CD4-positive, alpha-beta T cell (primary cell): ENCODE measurements at places on chromosomes 6 and 20. TPM values are rescaled to one million over a fixed set of nuclear protein-coding genes. Genes with fewer than 3 reads are reported as not detected.

Gene SLC4A11
- 0.08 TPM for total RNA-seq

GRCh38 chr20:15900443-15900842 is 672.8 kb downstream of the KIF16B start:
- DNase-seq = no peak

Gene CENPB
- total RNA-seq = 25.1 TPM

GRCh38 chr6:159038914-159039884 is 5.6 kb downstream of the TAGAP start:
- DNase-seq = no peak

Gene EDN1
- 0.80 TPM for total RNA-seq

Gene MYMX
- not detected for total RNA-seq

Gene ZHX3
- 7.6 TPM for total RNA-seq

DNA sequence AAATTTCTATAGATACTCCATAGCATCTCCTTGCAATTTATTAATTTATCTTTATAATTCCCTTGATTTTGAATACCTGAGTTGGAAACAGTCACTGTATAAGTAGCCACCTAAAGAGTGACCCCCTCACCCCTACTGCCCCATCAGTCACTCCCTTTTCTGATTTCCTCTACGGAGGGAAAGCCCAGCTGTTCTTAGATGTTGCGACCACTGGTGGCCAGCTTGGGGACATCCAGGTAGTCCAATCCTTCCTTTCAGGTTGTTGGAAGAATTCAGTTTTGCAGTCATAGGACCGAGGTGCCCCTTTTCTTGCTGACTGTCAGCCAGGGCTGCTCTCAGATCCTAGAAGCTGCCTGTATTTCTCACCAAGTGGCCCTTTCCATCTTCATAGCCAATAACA is 87.8 kb downstream of the BMP6 start:
- no peak for DNase-seq

Gene CALHM5
- not detected for total RNA-seq

DNA sequence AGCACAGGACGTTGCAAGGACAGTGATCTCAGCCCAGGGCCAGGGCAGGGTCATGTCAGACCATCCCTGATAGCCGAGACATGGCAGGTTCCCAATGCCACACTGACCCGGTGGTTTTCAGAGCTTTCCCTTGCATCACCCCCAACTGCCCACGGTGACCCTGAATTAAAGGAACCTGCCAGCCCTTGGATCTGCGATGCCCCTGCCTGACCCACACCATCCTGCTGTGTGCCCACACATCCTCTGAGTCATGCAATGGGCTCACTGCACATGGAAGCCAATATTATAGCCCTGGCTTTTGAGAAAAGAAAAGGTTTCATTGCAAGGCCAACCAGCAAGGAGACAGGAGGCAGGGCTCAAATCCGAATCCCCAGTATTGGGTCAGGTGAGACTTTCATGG is 132.6 kb upstream of the CST7 start:
- DNase-seq = no peak

Gene STX11
- 16.1 TPM for total RNA-seq
